ENCODE measurements at places on chromosomes 4 and X.

GRCh38 chrX:17591741-17592110 is 145.6 kb upstream of the SCML1 start:
- no peak for DNase-seq

DNA sequence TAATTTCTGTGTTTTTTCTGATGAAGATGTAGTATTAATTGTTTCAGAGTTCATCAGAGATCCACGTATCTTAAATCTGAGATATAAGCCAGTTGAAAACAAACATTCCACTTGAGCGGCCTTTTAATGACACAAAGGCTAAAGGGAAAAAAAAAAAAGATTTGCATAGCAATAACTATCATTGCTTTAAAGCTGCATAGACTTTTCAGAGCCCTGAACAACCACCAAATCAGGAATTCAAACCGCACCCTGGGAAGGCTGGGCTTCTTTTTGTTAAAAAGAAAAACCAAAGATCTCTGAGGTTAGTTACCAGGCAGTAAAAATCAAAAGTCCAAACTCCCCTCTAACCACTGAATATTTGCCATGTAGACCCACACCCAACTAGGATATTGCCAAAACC is 206.0 kb downstream of the HHIP start:
- DNase-seq, result no peak

GRCh38 chrX:13226214-13226613 is 93.6 kb downstream of the ATXN3L start:
- DNase-seq, result no peak

DNA sequence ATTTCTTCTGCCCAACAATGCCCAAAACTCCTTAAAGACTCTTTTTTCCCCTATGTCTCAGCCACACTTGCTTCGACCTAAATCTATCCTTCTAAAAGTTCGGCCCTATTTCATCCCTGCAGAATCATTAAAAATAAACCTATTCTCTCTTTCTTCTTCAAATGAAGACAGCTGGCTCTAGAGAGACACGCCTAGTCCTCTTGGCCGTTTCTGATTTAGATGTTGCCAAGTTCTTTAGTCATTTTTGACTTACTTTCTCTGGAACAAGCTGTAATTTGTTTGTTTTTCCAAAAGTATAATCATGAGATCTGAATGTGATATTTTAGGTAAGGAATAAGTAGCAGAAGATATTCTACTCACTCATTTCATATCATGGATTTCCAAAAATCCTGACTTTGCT is 211.6 kb downstream of the CENPC start:
- DNase-seq, result no peak

DNA sequence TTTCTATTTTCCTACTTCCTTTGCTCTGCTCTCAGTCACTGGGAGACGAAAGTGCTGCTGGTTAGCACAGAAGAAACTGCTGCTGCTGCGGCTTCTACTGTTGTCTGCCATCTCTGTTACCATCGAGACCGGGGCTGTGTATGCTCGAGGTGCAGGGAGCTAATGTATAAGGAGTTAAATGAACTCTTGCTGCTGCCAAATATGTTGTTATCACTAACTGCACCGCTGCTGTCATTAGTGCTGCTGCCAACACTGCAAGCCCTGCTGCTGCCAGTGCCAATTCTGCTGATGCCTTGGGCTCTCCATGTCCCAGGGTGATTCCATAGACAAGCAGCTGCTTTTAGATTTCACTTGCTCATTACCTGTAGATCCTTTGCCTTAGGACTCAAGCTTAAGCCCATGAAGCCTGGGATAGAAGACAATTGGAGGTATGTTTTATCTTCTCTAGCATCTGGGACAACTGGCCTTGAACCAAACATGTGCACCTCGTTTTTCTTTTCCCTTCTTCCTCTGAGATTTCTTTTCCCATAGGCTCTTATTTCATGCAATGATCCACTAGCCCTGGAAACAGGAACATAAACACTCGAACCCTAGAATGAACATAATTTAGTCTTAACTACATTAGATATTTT is 107.8 kb downstream of the CCSER1 start:
- DNase-seq, result no peak

DNA sequence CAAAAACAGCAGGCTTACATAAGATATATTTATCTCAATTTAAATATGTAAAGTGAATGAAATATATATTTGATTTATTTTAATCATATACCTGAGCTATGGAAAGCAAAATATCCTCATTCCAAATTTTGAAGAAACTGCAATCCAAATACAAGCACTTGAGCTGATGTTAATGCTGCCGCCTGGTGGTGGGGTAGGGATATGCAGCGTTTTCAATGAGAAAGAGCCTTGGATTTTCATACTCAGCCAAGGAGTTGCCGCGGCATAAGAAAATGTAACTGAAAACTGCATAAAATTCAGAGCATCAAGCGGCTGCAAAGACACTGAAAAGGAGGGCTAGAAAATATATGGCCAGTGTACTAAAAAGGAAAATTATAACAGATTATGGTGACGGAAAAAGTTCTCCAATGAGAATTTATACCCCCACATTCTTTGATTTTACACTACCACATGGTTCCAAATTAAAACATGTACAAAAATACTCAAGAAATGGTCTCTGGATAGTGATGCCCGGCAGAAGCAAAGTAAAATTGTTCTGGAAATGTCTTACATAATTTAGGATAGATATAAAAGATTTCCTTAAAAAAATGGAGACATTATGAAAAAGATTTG is 660.3 kb upstream of the PITX2 start:
- DNase-seq, result no peak

- no peak for DNase-seq
These were observed 824.5 kb upstream of the DIAPH2 start for GRCh38 chrX:95860127-95860526.

All from amygdala (tissue), 56 donors.